ENCODE measurements at places on chromosomes 1 and 21.

DNA sequence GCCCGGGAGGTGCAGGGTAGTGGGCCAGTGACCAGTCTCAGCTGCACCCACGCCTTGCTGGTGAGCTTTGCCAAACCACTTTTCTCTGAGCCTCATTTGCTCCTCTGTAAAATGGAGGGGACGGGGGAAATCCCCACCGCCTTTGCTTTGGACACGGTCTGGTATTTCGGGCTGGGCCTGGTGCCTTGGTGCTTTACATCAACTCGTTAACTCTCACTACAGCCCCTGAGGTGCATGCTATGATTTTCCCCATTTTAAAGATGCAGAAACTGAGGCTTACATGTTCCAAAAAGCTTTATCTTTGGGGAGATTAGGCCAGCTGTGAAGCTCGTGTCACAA lies 116.1 kb upstream of the RUNX3 start:
- no peak for DNase-seq

- no peak for DNase-seq
These were observed 201.8 kb downstream of the DISC1 start for GRCh38 chr1:231828182-231828920.

GRCh38 chr1:109383854-109384253 lies 13.9 kb downstream of the SORT1 start:
- DNase-seq: no peak

DNA sequence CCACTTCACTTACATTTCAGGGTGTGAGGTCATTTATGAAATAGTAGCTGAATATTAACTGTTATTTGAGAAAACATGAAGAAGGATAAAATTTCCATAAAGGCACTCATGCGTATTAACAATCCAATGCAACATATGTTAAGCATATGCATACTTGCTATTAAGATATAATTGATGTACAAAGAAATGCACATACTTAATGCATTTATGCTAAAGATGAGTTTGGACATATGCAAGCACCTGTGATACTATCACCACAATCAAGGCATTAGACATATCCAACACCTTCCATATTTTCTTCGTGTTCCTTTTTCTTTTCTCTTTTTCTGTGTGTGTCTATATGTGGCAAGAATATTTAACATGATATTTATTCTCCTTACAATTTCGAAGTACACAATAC lies 464.8 kb upstream of the BRINP3 start:
- no peak for DNase-seq

Measured in activated T-cell treated with anti-CD3 and anti-CD28 coated beads for 24 hours (primary cell).